8988T (cell line): ENCODE measurements at places on chromosomes 11 and 22.

DNA sequence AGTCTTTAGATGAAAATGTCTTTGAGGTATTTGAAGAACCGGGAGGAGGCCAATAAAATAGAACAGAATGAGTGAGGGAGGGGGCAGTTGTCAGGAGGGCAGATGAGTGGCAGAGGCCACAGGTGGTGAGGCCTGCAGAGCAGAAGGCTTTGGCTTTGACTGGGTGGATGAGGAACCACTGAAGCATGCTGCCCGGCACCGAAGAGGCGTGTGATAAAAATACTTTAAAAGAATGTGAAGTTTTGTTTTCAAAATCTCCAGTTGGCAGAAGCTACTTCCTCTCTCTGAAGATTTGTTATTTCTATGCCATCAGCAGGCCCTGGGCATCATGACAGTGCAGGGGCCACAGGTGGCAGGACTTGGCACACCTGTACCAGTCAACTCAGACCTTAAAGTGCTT lies 6.3 kb downstream of the MS4A12 start:
- DNase-seq, result no peak

DNA sequence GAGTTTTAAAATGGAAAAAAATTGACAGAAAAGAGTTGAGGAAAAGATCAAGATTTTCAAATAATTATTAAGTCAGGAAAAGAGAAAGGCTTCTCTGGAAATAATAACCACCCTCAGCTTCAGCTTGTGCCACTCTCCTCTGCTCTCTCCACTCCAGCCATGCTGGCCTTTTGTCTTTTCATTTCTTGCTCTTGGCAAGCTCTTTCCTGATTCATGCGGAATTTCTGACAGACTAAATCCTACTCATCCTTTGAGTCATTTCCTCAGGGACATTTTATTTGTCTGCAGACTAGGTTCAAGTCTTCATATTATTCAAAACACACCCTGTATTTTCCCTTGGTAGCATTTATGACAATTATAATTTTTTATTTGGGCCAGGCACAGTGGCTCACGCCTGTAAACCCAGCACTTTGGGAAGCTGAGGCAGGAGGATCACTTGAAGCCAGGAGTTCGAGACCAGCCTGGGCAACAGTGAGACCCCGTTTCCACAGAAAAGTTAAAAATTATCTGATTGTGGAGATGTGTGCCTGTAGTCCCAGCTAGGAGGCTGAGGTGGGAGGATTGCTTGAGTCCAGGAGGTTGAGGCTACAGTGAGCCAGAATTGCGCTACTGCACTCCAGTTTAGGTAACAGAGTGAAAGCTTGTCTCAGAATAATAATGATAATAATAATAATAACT lies 7.8 kb upstream of the P4HA3 start:
- DNase-seq, result no peak

DNA sequence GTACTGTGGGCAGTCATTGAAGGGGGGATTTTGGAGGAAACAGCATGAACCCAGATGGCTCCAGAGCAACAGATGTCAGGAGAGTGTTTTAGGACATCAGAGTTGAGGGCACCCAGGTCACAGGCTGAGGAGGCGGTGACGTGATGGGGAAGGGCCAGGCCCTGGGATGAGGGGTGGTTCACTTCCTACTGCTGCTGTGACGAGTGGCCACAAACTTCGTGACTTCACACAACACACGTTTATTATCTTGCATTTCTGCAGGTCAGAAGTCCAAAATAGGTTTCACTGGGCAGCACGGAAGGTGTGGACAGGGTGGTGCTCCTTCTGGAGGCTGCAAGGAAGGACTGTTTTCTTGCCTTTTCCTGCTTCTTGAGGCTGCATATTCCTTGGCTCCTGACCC lies 77.7 kb upstream of the RAB1B start:
- DNase-seq, result no peak

DNA sequence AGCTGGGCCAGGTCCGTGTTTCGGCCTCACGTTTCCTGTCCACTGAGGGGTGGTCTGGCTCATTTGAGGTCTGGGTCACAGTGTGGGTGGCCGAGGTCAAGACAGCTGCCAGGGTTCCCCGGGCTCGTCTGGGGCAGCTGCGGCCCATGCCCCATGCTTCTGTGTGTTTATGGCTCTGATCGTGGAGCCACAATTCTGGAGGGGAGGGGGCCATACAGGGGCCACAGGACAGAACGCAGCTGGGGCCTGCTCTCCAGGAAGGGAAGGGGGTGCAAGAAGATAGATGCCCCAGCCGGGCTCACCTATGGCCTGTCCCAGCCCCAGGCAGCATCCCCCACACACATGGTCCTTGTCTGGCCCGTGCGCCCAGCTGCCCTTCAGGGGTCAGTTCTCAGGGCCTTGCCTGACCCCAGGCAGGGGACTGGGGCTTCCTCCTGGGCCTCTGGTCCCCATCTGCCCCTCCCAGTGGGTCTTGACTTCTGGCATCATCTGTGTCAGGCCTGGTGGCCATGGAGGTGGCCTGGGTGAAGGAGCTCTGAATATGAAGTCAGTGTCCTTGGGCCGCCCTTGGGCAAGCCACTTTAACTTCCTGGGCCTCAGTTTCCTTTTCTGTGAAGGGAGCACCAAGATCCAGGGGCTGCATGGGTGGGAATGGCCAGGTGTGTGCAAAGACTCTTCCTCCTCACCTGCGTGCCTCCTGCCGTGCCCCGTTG lies 8.4 kb downstream of the TSPAN32 start:
- DNase-seq, result no peak

DNA sequence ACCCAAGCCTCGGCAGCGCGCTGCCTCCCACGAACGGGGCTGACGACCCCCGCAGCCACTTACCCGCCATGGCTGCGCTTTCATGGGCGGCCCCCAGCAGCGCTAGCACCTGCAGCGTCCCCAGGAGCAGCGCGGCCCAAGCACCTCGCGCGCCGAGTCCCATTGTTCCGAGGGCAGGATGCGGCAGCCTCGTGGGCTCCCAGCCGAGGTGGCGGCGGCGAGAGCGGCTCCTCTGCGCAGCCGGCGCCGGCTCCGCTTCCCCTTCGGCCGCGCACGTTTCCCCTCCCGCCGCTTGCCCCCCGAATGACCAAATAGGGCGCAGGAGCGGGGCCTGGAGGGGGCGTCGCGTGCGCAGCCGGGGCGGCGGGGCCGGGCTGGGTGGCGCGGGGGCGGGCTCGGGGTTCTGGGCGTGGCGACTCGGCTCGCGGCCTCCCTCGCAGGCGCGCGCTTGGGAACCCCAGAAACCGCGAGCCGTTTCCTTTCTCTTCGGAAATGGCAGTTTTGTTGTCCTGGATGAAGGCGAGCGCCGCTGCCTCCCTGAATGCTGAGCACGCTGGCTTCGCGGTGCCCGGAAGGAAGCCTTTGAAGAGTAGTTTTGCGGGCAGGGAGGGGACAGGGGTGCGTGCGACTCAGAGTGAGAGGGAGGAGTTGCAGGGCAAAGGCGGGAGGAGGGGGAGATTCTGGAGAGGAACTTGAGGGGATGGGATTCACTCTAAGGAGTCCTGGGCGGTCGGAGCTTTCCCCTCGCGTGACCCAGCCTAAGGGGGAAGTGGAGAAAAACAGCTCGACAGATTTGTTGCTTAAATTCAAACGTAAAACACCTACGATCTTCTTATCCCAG lies at the start of gene TMEM123:
Gene TMEM123 (minus strand): TSS at position 305 of the 841 bp plus-strand sequence. CDS start 142 bp downstream, at position 163.
- DNase-seq, result peak; percentile 80

GRCh38 chr11:16788141-16789062 lies 50.0 kb downstream of the C11orf58 start:
- peak; percentile 39 for DNase-seq

- no peak for DNase-seq
Observed at GRCh38 chr11:41435531-41435930, 23.9 kb downstream of the LRRC4C start.

DNA sequence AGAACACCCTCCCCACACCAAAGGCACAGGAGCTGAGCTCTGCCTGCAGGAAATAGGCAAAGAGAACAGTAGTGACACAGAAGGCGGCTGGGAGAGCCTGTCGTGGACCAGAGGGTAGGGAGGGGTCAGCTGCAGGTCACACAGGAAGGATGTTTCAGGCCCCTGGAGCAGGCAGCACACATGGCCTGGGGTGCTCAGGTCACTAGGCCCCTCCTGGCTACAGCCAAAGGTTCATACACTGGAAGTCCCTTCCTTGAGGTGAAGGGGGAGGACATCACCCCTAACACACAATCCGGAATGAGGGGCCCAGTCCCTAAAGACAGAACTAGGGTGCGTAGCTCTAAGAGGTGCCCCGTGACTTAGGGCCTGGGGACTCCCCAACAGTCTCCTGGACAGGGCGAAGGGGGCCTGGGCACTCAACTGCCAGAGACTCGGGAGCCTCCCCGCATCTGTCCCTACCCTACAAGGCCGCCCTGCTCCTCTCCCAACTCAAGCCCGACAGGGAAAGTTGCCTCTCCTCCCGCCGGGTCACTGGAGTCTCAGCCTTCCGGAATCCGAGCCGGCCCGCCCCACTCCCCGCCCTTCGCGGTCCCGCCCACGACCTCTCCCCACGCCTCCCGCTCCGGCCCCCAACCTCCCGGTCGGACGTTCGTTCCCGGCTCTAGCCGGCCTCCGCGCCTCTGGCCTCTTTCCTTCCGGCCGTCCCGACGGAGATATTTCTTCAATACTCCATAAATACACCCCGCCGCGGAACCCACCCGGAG lies at the start of gene CYB5R2:
Gene CYB5R2 (minus strand): TSS at position 541 of the 764 bp plus-strand sequence. CDS start 675 bp downstream, outside the sequence.
- no peak for DNase-seq

- no peak for DNase-seq
Observed at GRCh38 chr11:88402192-88402715, 64.7 kb upstream of the CTSC start.

DNA sequence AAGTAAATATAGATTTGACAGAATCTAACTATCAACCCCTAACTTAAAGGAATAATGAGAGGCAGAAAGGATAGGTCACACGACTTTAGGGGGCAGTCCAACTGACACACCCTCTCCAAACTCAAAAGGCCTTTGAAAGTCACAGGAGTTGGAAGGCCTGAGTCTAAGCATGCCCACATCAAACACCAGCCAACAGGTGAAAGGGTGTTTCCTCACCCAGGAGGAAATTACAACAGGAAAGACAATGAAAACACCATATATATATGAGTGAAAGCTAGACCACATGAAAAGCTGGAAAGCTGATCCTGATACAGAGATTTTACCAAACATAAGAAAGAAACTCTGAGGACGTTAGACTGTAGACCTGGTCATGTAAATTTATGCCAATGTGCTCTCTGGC lies 10.5 kb upstream of the DEPDC7 start:
- DNase-seq, result no peak

- no peak for DNase-seq
Observed at GRCh38 chr11:77392842-77393241, 81.1 kb downstream of the PAK1 start.

DNA sequence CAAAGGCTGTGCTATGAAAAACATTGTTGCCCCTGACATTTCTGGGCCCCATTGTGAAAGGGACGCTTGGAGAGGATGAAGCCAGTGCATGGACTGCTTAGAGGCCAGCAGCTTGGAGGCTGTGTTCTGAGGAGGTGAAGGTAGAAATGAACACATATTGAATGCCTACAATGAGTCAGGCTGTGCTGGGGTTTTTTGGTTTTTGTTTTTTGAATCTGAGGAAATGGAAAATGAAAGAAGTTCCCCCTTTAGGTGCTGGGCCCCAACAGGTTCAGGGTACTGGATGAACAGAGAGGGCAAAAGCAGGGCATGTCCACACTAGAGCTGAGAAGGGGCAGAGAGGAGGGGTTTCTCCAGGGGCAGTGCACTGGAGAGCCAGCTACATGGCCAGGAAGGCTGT lies 166.1 kb upstream of the API5 start:
- no peak for DNase-seq

DNA sequence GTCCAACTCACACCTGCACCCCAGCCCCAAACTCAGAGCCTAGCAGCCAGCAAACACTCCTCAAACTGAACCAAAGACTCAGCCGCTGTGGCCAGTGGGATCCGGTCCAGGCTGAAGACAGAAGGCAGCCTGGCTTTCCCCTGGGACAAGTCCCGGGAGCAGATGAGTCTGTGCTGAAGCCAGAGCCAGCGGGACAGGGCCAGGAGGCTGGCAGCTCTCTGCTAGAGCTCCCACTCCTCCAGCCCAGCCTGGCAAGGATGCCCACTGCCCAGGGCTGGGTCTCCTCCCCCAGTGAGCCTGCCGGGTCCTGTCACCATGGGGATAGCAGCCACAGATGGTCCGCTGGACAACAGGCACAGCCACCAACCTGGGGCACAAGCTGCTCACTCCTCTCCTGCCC lies 42.9 kb upstream of the PRR5 start:
- no peak for DNase-seq

GRCh38 chr22:36744791-36745190 lies 31.1 kb downstream of the IFT27 start:
- no peak for DNase-seq

- DNase-seq, result no peak
Observed at GRCh38 chr11:128889657-128890213, 1.4 kb upstream of the KCNJ5 start.

DNA sequence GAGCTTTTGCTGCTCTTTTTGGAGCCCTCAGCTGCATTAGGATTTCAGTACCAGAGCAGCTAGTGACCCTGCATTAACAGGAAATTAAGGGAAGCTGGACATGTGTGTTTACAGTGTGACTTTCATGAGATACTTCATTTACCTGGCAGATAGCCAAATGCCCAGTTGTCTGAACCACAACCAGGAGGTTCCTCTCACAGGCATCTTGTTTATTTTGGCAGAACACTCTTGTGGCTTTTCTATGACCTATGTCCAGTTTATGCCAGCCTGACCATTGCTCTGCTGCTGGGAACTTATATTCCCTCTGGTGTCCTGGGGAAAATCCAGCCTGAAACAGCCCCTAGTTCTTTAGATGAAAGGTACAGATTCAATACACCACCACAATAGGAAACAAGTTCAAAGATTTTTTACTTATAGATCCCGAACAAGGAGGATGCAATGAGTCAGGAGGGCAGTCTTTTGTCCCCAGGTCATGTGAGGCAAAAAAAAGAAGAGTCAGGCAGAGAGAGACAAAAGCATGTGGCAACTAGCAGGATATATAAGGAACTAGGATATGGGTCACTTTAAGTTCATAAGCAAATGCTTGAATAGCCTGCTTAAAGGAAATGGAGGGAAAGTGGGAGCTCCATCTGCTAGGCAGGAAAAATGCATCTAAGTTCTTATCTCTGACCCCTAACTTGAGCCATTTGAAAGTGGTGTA lies 379.3 kb downstream of the INSC start:
- no peak for DNase-seq

DNA sequence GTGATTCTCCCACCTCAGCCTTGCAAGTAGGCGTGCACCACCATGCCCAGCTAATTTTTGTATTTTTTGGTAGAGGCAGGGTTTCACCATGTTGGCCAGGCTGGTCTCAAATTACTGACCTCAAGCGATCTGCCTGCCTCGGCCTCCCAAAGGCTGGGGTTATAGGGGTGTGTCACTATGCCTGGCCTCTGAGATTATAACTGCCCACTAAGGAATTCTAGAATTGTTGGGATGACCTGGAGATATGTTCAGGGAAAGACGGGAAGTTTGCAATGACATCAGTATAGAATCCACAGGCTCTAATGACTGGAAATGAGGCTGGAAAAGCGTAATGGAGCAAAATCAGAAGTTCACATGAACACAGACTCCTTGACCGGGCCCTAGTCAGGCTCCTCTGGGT lies 62.2 kb downstream of the CLMP start:
- no peak for DNase-seq

GRCh38 chr11:110305169-110306018 lies 9.0 kb upstream of the RDX start:
- DNase-seq, result no peak
